ENCODE measurements at places on chromosomes 4 and X.

- DNase-seq, result peak; percentile 50
- no peak overlapping the region for H3K27ac ChIP-seq
- H3K4me3 ChIP-seq, result peak overlapping the region; percentile 62
- H3K4me1 ChIP-seq, result peaks cover 13% of the 10 kb centered on the region
Observed at GRCh38 chrX:134171661-134172587, 65.1 kb upstream of the CCDC160 start.

- H3K4me3 ChIP-seq, result no peak overlapping the region
- peaks cover 26% of the 10 kb centered on the region for H3K36me3 ChIP-seq
- no peaks in the 10 kb centered on the region for H3K4me1 ChIP-seq
- H3K27ac ChIP-seq, result no peak overlapping the region
- no peak for DNase-seq
- no peaks in the 10 kb centered on the region for H3K27me3 ChIP-seq
Observed at GRCh38 chr4:106240699-106241098, 75.3 kb downstream of the TBCK start.

GRCh38 chrX:25198253-25198652 lies 182.5 kb upstream of the ARX start:
- no peak overlapping the region for H3K4me3 ChIP-seq
- H3K27me3 ChIP-seq, result no peaks in the 10 kb centered on the region
- no peak overlapping the region for H3K27ac ChIP-seq
- H3K36me3 ChIP-seq, result no peaks in the 10 kb centered on the region
- no peak for DNase-seq

DNA sequence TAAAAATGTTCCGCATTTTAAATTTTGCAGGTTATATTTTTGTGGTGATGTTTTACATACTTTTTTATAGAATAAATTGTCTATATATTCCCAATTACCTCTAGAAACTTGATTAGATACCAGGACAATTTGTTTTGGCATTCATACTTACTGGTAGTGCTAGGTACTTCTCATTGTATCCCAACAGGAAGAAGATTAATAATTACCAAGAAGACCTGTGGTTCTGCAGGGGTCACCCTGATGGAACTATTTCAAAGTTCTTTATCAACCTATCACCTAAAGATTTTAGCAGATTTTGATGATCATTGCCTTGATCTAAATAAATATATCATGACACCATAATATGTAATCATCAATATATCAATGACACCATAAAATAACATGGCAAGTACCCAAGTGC lies 22.5 kb upstream of the FAM9A start:
- no peak overlapping the region for H3K4me3 ChIP-seq
- H3K27me3 ChIP-seq, result no peaks in the 10 kb centered on the region
- H3K36me3 ChIP-seq, result no peaks in the 10 kb centered on the region
- no peak overlapping the region for H3K27ac ChIP-seq

DNA sequence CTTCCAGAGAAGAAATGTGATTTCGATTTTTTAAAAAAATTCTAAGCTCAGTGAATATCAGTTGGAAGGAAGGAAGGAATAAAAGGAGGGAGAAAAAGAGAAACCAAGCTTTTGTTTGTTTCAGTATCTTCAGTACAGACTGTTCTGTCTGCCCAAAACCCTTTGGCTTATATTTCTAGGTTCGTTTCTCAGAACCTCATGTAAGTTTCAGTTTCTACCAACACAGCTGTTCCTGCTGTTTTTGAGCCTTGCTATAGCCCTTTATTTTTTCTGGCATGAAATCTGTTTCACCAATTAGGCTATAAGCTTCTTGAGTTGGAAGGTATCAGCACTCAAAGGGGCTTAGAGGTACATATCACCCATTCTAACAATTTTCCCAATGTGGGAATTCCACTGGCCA lies 157.9 kb downstream of the GBA3 start:
- no peaks in the 10 kb centered on the region for H3K36me3 ChIP-seq
- no peaks in the 10 kb centered on the region for H3K4me1 ChIP-seq
- H3K27me3 ChIP-seq, result no peaks in the 10 kb centered on the region
- no peak overlapping the region for H3K27ac ChIP-seq
- H3K4me3 ChIP-seq, result no peak overlapping the region

DNA sequence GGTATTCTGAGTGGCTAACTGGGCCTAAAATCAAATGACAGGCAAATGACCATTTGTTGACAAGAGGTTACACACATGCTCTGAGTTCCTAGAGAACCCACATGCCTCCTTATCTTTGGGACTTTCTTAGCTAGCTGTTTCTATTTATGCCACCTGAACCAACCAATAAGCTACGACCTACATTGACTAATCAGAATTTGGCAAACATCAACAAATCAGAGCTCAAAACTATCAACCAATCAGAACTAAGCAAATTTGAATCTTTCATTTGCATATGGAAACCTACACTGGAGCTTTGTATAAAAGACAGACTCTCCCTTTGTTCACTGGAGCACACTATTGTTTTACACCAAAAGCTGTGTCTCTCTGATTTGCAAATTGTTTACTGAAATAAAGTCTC lies 192.0 kb downstream of the CXXC4 start:
- H3K27me3 ChIP-seq, result no peaks in the 10 kb centered on the region
- H3K27ac ChIP-seq, result no peak overlapping the region
- DNase-seq, result no peak
- no peaks in the 10 kb centered on the region for H3K36me3 ChIP-seq

- H3K36me3 ChIP-seq, result no peaks in the 10 kb centered on the region
- H3K27ac ChIP-seq, result no peak overlapping the region
- no peaks in the 10 kb centered on the region for H3K27me3 ChIP-seq
- no peak overlapping the region for H3K4me3 ChIP-seq
- DNase-seq, result no peak
- H3K4me1 ChIP-seq, result peaks cover 2% of the 10 kb centered on the region
Observed at GRCh38 chr4:38842994-38843393, 13.6 kb downstream of the TLR6 start.

GRCh38 chr4:36328130-36328529 lies 46.7 kb downstream of the DTHD1 start:
- no peaks in the 10 kb centered on the region for H3K36me3 ChIP-seq
- peaks cover 16% of the 10 kb centered on the region for H3K4me1 ChIP-seq
- no peak for DNase-seq
- H3K4me3 ChIP-seq, result no peak overlapping the region
- no peaks in the 10 kb centered on the region for H3K27me3 ChIP-seq

DNA sequence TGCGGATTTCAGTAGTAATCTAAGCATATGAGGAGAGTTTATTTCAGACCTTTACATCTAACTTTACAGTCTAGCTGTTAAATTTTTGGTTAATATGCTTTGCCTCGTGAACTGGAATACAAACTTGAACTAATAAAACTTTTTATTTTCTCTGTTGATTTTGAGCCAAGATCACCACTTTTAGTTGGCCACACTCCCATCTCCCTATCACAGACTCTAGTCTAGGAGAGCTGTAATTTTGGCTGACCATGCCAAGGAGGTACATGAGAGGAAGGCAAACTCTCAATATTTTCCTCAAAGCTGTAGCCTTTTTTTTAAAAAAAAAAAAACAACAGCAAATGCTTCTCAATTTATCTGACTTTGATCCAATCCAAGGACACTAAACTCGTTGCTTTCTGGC lies 597.5 kb upstream of the PCDH7 start:
- H3K4me3 ChIP-seq, result no peak overlapping the region
- no peak overlapping the region for H3K27ac ChIP-seq
- DNase-seq, result no peak
- no peaks in the 10 kb centered on the region for H3K36me3 ChIP-seq

- no peak for DNase-seq
- no peaks in the 10 kb centered on the region for H3K4me1 ChIP-seq
- H3K4me3 ChIP-seq, result no peak overlapping the region
- H3K27me3 ChIP-seq, result no peaks in the 10 kb centered on the region
- no peak overlapping the region for H3K27ac ChIP-seq
- H3K36me3 ChIP-seq, result no peaks in the 10 kb centered on the region
Observed at GRCh38 chrX:133306316-133306715, 88.2 kb upstream of the TFDP3 start.

DNA sequence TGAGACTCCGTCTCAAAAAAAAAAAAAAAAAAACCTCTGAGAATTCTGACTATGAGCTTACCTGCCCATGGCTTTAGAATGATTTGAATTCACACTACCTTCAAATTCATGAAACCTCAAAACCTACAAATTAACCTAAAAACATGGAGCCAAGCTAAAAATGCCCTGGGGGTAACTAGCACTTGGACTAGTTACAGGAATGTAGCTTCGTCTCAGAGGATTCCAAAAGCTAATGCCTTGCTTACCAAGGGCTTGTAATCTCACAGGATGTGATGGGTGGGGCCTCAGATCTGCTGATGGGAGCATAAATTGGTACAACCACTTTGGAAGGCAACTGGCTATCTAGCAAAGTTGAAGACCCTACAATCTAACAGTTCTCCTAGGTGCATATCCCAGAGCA lies 79.4 kb upstream of the SPRY1 start:
- H3K27ac ChIP-seq, result no peak overlapping the region
- H3K27me3 ChIP-seq, result no peaks in the 10 kb centered on the region
- no peak overlapping the region for H3K4me3 ChIP-seq
- H3K36me3 ChIP-seq, result peaks cover 12% of the 10 kb centered on the region
- H3K4me1 ChIP-seq, result no peaks in the 10 kb centered on the region

All from CD4-positive, alpha-beta T cell (primary cell).